AG04450 (cell line): ENCODE measurements at places on chromosomes 1 and 21.

GRCh38 chr1:221059506-221059905, 180.3 kb downstream of the HLX start:
- no peak for DNase-seq

GRCh38 chr1:224183591-224184312, 712 bp downstream of the DEGS1 start:
- no peak for DNase-seq

DNA sequence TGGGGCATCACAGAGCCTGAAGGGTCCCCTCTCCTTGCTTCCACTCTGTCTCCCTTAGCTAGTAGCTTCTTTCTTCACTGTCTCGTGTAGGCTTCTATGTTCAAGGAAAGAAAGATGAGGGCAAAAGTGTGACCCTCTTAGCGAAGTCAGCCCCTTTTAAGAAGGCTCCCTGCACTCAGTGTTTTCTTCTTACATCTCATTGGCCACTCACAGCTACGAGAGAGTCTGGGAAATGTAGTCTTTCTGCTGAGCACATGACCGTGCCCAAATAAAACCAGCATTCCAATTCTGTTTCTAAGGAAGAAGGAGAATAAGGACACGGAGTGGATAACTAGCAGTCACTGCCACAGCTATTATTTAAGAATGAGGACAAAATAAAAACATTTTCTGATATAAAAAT, 104.9 kb upstream of the TNR start:
- DNase-seq: no peak

- DNase-seq: no peak
Measured at GRCh38 chr1:92167151-92167550, 50.6 kb upstream of the C1orf146 start.

DNA sequence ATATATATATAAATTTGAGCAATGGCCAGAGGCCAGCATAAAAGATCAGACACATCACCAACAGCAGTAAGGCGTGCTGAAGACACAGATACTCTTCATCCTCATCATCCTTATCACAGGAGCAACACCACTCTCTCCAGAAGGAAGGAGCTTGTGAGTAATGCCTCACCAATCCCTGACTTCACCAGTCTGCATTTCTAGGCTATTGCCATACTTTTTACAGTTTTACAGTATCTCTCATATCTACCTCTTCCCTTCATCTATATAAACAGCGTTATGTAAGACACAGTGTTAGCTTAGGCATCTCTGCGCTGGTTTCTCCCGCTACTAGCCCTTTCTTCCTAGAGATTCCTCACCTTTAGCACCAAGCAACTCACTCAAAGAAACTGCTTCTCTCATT, 2.4 kb upstream of the ABL2 start:
- DNase-seq: no peak

- DNase-seq: no peak
Measured at GRCh38 chr1:150127868-150128267, 21.8 kb upstream of the PLEKHO1 start.

GRCh38 chr1:84715342-84716019, 25.2 kb upstream of the SSX2IP start:
- DNase-seq: no peak
